ENCODE measurements at places on chromosomes 16 and 17.

DNA sequence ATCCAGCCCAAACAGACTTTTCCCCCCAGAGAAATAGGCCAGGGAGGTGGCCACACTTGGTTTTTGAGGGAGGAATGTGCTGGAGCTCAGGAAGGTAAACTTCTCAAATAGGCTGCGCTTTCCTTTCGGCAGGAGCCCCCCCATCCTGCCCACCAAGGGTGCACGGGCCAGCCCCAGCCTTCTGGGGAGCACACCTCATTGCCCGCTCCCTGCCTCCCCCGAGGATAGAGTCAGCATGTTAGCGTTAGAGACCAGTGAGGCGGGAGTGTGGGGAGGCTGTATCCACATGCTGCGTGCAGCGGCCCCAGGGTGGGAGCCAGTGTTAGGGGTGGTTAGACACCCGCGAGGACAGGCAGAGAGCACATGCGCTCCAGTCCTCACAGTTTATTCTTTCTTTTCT is 42.3 kb downstream of the PIPOX start:
- DNase-seq, result no peak

DNA sequence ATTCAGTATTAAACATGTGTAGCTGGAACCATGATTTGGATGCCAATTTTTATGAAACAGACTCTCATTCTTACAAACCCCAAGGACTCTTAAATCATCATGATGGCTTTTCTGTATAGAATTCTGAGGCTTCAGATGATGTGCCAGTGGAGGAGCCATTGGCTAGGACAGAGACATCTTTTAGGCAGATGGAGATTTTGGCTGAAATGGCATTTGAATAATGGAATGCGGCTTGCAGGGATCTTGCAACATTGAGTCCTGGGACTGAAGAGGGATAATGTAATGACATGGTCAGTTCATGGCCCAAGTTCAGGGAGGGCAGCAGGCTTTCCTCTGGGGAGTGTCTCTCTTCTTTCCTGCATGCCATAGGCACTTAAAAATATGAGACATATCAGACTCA is 172.4 kb downstream of the ABCA8 start:
- DNase-seq, result no peak

DNA sequence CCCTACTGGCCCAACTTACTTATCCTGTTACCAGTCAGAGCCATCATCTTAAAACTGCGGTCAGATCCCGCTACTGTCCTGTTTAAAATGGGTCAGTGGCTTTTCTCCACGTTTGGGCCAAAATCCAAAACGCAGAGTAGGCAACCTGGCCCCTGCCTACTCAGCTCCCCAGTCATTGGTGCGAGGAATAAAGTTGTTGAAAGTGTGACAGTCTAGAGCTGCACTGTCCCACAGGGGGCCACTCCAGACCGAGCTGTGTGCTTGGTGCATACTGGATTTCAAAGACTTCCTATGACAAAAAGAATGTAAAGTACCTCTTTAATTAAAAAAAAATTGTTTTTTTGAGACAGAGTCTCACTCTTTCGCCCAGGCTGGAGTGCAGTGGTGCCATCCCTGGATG is 21.2 kb upstream of the LYRM9 start:
- DNase-seq, result no peak

DNA sequence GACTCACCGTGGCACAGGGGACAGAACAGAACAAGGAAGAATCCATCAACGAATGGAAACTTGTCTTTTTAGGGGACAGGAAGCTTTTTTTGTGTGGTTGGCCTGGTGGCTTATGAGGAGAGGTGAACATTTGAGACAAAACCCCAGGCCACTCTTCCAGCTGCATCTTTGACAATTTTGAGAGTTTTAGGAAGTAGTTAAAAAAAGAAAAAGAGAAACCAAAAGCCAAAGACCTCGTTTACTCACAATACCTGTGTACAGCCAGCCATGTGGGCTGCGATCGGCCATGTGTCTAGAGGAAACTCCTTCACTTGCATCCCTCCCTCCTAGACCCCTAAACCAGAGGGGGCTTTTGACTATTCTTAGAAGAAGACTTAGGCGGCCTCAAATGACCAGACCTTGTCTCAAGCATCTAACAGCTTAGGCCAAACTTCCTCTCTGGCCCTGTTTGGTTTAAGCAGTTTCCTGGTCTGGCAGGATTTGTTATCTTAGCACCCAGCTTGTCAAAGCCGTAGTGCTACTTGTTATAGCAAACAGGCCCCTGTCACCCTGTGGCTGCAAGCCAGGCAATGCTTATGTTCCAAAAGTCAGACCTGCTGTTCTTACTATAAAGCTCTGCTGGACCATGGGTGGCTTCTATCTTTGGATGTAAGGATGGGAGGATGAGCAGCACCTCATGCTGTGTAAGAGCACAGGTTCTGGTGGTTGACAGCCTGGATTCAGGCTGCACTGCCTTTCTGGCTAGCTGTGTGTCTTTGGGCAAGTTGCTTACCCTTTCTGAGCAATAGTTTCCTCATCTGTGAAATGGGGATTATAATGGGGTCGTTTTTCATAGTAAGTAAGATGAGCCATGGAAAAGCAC is 17.7 kb downstream of the KSR1 start:
- no peak for DNase-seq

GRCh38 chr16:88760424-88761142 is 24.4 kb downstream of the PIEZO1 start:
- DNase-seq, result no peak

DNA sequence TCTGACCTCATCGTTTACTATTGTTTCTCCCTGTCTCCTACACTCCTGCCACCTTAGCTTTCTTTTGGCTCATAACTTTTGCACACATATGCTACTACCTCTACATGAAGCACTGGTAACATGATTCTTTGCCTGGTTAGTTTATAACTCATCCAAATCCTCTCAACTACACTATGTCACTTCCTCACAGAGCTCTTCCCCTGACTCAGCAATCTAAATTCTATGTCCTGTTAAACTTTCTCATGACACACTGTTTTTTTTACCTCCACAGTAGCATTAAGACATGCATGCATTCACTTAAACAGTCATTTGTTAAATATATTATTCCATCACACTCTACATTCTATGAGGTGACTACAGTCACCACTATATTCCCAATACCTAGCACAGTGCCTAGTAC is 19.7 kb downstream of the APPBP2 start:
- no peak for DNase-seq

GRCh38 chr17:72915625-72916081 is 176.8 kb downstream of the SLC39A11 start:
- DNase-seq, result no peak

DNA sequence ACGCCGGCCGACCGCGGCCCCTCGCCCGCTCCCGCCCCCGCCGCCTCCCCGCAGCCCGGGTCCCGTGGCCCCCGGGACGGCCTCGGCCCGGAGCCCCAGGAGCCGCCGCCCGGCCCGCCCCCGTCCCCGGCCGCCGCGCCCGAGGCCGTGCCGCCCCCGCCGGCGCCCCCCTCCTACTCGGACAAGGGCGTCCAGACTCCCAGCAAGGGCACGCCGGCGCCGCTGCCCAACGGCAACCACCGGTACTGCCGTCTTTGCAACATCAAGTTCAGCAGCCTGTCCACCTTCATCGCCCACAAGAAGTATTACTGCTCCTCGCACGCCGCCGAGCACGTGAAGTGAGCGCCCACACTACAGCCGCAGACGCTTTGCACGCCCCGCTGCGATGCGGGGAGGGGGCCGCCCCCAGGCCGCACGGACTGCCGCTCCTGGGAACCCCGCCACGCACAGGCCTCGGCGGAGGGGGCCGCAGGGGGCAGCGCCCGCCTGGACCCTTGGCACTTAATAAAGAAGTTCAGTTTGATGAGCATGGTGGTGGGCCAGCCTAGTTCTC is 35.5 kb upstream of the ZC3H18 start:
- no peak for DNase-seq

GRCh38 chr17:63165400-63165799 is 199.4 kb downstream of the TANC2 start:
- DNase-seq, result no peak

DNA sequence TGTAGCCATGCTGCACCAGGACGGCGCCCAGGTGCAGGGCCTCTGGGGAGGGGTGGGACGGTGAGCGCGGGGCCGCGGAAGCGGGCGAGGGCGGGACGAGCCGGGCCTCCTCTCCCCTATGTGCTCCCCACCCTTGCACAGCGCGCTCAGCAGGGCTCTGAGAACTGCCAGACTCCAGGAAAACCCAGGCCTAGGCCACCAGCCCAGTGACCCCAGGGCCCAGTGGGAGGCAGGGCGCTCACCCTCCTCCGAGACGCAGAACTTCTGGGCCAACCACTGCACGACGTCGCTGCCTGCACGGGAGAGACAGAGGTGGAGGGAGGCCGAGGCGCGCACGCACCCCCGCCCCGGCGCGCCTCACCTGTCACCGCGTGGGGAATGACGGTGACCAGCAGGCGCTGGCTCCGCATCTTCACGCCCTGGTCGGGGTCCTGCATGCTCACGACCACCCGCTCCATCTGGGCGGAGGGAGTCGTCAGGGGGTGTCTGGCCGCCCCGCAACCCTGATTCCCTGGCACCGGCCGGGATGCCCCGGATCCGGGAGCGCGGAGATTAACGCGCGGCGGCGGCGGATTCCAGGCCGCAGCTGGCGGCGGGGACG is 603 bp downstream of the RGS11 start:
- no peak for DNase-seq

GRCh38 chr16:73161977-73162376 is 114.0 kb upstream of the ZFHX3 start:
- no peak for DNase-seq

DNA sequence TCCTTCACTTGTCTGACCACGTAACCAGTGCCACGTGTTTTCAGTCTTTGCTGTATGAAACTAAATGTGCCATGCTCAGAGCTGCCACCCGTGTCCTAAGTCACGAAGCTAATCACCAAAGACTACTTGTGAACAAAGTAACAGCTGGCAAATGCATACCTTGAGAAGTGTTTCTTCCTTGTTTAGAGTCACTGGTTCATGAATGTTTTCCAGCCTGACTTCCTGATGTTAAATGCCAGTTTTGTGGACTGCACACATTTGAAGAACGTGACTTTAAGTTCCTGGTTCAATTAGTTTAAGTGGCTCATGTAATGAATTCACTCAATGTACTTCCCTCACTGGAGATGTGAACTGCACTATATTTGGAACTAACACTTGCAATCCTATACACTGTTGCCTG is 19.9 kb upstream of the KPNB1 start:
- no peak for DNase-seq

- DNase-seq, result no peak
Measured at GRCh38 chr16:77877712-77878347, 89.5 kb downstream of the VAT1L start.

DNA sequence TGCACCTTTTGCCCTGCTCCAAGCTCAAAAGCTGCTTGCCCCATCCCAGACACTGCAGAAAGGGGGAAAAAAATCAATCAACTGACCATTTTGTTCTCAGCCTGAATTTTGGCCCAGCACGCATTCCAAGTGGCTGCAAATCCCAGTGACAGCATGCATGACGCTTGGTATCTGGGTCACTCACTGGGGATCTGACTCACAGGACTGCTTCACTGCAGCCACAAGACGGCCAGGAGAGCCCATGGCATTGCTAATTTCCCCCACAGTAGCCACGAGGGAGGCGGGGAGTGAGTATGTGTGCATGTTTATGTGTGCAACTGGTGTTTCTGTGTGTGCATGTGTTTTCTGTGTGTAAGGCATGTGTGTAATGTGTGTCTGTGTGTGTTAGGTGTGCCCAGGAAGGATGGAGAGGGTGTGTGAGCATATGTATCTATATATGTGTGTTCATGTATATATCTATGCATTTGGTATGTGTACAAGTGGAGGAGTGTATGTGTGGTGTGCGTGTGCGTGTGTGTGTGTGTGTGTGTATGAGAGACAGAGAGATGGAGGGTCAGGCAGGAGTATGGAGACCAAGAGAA is 33.8 kb downstream of the SDK2 start:
- DNase-seq, result no peak

DNA sequence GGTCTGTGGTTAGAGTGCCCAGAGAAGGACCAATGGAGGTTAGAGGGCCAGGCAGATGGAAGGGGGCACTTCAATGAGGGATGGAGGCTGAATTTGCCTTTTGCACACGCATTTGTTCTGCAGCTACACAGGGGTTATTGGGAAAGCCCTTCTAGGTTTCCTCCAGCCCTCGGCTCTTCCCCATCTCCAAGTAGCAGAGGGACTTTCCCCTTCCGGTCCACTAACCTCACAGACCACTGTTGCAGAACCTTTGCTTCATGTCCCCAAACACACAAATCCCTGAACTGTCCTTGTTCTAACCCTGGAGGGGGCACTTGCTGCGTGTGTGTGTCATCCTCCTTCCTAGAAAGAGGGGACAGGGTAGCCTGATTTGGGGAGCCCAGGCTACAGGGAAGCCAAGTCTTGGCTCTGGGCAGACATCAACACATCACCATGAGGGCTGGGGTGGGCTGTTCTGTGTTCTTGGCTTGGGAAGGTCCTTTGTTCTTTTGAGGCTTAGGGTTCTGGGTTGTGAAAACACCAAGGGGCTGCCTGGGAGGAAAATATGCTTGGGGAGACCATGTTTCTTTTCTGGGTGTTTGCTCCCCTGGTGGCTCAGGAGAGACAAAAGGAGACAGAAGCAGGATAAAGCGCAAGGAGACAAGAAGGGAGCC is 7.3 kb upstream of the NR1D1 start:
- no peak for DNase-seq

DNA sequence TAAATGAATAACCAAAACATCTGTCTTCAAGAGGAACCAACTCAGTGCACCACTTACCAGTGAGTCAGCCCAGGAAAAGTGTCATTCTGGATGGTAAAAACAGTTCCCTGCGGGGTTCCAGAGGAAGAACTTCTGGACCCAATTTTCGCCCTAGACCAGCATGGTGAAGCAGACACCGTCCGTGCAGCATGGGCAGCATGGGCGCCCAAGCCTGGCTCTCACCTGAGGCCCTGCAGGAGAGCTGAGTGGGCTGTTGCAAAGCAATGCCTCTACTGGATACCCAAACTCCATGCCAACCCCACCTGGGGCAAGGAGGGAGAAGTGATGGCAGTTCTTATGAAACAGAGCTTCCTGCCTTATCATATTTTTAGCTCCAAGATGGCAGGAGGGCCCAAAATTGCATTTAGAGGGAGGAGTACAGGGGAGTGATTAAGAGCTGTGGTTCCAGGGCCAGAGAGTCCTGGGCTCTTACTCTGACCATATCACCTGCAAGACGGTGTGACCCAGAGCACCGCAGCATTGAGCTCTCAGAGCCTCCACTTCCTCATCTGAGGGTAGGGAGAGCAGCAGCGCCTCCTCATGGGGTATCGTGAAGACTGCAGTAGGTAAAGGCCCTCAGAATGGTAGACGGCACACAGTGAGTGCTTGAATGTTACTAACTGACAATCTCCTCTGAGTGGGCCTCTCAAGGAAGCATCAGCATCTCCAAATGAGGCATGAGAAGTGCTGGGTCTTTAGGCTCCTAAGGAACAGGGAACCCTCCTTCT is 16.6 kb upstream of the INPP5K start:
- DNase-seq, result no peak

DNA sequence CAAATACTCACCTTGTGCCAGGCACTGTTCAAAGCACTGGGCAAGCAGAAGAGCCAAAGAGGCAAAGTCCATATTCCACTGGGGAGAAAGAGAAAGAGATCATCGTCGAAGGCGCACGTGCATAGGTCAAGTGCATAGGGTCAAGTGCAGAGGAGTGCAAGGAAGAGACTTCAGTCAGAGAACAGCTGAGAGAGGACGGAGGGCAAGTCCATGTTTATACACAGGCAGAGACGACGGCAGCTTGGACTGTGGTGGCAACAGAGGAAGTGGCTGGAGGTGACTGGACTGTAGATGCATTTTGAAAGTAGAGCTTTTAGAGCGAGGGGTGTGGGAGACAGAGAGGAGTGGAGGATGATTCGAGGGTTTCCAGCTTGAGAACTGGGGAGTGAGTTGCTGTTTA is 74.7 kb upstream of the SDK2 start:
- DNase-seq, result no peak
